Stimulated activated CD8-positive, alpha-beta memory T cell treated with anti-CD3 and anti-CD28 coated beads, Interleukin-4, amount 100 ng/mL, for 1 hour (primary cell): ENCODE measurements at places on chromosomes 6 and 20.

DNA sequence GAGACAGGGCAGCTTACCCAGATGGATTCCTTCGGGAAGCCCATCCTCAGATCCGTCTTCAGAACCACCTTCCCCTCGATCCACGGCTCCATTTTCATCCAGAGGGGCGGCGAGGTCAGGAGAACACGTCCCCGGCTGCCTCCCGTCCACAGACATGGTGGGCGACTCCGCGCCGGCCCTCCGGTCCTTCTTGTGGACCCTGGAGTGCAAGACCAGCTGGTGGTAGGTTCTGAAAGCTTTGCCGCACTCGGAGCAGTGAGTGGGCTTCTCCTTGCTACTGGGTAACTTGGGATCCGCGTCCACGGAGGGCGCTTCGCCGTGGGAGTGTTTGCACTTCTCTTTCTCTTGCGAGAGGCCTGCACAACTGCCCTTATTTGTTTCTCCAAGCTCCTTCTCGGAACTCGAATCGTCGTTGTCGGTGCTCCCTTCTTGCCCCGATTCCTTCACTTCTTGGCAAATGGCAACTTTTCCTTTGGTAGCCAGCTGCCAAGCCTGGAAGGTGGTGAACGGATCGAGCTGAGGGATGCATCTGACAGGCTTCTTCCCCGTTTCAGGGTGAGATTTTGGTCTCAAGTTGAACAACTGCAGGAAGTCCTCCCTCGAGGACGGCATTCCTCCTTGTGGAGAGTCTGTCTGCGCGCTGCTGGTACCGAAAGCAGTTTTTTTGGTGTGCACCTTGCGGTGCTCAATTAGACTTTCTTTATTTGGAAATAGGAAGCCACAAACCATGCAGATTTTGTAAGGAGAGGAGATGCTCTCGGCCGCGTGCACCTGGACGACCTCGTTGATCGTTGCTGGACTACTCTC is 12.0 kb downstream of the ZNF217 start:
- no peak for DNase-seq

DNA sequence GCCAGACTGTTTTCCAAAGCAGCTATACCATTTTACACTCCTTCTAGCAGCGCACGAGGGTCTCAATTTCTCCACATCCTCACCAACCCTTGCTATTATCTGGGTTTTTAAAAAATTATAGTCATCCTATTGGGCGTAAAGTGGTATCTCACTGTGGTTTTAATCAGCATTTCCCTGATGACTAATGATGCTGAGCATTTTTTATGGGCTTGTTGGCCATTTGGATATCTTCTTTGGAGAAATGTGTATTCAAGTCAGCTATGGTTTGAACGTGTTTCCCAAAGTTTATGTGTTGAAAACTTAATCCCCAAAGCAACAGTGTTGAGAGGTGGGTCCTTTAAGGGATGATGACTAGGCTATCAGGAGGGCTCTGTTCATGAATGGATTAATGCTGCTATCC is 6.7 kb downstream of the MCUR1 start:
- no peak for DNase-seq

- no peak for DNase-seq
Measured at GRCh38 chr6:107075951-107076381, 39.3 kb downstream of the BEND3 start.

GRCh38 chr6:73134588-73134987 is 90.7 kb downstream of the KHDC1L start:
- no peak for DNase-seq

DNA sequence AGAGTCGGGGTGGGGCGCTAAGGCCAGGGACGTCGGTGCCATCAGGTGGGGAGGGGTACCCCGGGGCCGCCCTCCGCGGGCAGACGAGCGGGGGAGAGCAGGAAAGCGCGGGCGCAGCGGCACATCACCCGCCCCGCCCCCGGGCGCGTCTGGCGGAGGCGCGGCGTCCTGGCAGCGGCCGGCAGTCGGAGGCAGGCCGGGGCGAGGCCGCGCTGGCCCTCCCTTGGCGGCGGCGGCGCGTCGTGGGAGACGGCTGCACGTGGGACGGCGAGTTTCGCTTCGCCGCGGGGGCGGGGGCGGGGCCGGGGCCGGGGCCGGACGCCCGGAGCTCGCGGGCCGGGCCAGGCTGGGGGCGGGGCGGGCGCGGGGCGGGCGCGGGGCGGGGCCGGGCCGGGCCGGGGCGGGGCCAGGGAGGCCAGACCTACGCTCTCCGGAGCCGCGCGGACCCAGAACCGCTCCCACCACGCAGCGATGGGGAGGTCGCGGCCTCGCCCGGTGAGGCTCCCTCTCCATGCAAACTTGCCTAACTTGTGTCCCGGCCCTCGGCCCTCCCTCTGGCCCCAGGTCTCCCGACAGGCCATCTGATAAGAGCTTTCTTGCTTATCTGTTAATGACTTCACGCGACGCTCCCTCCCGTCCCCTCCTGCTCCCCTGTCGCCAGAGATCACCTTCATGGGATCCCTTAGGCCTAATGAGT is 12.5 kb downstream of the ITPR3 start:
- no peak for DNase-seq

GRCh38 chr20:54221996-54222890 is 14.4 kb downstream of the PFDN4 start:
- no peak for DNase-seq

- DNase-seq: no peak
Measured at GRCh38 chr20:16346956-16347355, 226.3 kb downstream of the KIF16B start.

- no peak for DNase-seq
Measured at GRCh38 chr6:10520468-10520867, 683 bp upstream of the GCNT2 start.

DNA sequence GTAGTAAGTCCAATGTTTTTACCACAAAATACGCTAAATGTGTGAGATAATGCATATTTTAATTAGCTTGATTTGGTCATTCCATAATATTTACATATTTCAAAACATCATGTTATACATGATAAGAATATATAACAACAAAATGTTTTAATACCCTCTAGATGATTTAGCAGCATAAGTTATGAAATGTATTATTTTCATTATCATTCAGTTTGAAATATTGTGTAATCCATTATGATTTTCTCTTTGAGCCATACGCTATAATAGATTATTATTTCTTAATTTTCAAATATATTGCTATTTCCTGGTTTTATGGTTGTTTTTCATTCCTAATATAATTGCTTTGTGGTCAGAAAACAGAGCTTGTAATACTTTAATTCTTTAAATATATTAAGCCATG is 163.3 kb upstream of the KCNQ5 start:
- no peak for DNase-seq

GRCh38 chr6:111481836-111482187 is 1.2 kb downstream of the REV3L start:
- DNase-seq: no peak

DNA sequence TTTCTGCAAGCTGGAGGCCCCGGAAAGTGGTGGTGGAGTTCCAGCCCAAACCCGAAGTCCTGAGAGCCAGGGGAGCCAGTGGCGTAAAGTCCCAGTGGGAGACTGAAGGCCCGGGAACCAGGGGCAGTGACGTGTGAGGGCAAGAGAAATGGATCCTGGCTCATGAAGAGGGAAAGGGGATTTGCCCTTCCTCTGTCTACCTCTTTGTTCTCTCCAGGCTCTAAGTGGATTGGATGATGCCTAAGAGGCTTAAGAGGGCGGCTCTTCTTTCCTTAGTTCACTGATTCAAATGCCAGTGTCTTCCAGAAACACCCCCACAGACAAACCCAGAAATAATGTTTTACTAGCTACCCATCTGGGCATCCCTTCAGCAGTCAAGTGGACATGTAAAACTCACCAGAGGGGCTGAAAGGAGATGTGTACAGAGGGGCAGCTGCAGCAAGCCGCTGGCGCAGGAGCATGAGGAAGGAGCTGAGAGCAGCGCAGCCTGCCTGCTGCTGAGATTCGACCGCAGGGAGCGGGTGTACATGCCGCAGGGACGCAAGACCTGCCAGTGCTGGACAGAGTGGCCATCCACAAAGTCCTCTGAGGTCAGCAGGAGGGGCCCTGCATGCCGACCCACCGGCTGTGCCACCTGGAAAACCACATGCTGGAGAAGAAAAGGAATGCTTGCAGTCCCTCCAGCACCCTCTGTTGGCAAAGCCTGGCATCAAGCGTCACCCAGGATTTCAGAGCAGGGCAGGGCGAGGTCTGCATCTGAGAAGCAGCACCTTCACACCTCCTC is 29.5 kb downstream of the CDYL start:
- no peak for DNase-seq

- DNase-seq: no peak
Measured at GRCh38 chr20:47991875-47992488, 206.7 kb upstream of the SULF2 start.
